NCI-H1092 (cell line): ENCODE measurements at places on chromosomes 2 and 18.

DNA sequence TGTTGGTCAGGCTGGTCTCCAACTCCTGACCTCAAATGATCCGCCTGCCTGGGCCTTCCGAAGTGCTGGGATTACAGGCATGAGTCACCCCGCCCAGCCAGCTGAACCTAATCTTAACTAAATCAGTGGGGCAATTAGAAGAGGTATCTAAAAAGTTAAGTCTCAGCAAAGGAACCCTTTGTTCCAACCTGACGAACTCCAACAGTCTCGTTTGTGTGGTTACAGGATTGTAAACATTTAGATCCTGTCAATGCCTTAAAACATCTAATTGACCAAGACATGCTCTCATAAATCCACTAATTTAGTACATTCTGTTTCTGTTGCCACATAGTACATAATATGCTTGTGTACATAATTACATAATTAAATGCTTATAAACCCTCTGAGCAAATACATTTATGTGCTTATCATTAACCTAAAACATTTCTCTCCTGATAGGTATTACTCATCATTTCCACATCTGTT lies 31.1 kb upstream of the STK39 start:
- no peak for DNase-seq

DNA sequence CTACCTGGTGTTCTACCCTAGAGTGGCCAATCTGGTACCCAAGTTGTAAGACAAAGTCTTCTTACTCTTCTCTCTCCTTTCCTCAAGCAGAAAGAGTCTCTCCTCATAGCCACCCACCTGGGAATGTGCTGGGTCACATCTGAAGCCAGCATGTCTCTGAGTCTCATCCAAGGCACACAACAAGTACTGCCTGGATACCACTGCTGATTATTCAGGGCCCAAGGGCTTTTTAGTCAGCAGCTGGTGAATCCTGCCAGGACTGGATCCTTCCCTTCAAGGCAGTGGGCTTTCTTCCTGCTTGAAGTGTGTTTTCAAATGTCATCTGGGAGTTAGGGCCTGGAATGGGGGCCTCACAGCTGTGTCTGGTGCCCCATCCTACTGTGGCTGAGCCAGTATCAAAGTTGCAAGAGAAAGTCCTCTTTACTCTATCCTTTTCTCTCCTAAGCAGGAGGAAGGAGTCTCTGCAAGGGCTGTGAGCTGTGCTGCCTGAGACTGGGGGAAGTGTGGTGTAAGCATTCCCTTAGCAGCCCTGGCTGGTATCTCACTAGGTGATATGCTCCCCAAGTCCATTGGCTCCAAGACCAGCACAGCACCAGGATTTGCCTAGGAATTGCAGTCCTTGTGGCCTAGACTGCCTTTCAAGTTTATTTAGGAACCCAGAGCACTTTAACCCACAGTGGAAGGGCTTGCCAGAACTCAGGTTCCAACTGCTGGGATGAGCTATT lies 27.2 kb downstream of the OXER1 start:
- DNase-seq: no peak

DNA sequence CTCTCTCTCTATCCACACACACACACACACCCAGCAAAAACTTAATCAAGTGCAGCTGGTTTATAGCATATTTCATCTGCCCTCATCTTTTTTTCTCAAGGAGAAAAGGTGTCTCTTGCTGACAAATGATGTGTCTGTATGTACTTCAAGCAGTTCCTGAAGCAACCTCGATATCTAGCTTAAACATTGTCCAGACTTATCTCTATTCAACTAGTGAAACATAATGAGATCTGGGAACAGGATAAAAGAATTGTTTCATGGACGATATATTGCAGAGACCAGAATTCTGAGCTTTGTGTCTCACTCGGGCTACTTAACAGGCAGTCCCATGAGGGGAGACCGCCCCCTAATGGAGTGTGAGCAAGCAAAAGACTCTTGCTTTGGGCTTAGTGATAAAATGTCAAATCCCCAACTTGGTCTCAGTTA lies 929.2 kb upstream of the SOX11 start:
- peak; percentile 44 for DNase-seq

DNA sequence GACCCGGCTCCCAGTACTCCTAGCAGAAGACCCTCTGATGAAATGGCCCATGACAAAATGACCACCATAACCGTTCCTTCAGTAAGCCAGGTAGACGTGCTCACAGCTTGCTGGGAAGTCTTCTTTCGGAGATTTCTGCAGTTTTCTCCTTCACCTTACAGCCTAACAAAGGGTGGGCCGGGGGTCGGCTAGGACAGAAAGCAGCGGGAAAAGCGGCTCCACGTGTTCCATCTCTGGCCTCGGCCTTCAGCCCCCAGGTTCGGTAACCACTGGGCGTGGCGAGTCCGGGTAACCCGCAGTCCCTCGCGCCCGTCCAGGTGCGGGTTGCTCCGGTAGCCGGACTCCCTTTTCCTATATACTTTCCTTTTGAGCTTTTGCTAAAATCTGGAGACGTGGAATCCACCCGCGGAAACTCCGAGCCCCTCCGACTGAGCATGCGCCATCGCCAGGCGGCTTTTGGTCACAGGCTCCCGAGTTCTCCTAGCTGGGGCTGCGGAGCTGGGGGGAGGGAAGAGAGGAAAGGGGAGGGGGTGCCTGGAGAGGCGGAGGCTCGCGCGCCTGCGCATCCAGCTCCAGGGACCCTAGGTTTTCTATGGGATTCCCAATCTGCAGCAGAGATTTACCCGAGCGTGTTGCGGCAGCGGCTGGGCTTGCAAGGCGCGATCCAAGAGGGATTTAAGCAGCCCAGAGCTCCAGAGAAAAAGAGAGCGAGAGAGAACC lies at the start of gene VSNL1:
TSS of gene VSNL1 (plus strand) at position 604 of the 720 bp plus-strand sequence. CDS start 51,379 bp downstream, outside the sequence.
- peak; percentile 57 for DNase-seq

DNA sequence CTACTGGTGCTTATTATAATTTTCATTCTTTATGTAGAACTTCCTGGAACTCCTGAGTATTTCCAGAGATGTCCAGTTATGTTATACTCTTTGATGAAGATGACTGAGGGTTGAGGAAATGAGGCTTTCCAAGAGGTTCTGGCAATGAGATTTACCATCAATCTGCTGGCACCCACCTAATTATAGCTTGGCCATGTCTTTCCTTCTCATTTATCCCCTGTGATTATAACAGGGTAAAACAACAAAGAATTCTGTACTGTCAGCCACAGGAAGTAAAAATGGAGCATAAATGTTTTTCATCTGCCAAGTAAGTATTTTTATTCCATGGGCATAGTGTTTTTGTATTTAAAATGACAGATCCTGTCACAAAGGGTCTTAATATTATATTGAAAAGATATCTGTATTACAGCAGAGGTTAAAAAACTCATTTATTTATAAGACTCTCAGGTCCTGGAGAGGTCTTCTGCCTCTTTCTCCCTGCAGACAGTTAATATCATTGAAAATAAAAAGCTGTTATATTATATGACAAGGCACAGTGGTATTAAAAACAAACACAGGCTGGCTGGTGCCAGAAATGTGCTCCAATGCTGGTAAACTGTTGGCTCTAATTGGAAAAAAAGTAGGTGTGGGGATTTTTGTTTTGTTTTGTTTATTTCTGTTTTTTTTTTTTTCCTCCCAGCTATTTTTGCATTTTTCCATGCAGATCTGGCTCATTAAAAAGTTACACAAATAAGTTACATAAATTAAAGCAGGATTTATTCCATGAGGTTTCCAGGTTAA lies 1764.1 kb upstream of the CELF4 start:
- DNase-seq: no peak

DNA sequence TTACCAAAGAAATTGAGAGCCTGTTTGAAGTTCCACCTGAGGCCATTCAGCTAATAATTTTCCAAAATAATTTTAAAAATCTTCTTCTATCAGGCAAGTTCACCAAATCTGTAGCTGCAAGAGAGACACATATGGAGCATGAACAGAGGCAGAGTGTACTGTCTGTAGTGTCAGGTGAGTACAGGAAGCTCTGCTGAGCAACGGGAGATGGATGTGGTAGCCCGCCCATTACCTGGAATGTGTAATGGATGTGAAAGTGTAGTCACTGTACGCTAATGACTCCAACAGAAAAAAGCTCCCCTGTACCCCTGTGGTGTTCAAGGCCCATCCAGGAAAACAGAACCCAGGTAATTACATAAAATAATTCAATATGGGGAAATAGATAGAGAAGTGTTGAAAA lies 311.5 kb downstream of the LRRTM4 start:
- DNase-seq: no peak

- DNase-seq: no peak
Measured at GRCh38 chr18:22056950-22057349, 112.4 kb upstream of the GATA6 start.

DNA sequence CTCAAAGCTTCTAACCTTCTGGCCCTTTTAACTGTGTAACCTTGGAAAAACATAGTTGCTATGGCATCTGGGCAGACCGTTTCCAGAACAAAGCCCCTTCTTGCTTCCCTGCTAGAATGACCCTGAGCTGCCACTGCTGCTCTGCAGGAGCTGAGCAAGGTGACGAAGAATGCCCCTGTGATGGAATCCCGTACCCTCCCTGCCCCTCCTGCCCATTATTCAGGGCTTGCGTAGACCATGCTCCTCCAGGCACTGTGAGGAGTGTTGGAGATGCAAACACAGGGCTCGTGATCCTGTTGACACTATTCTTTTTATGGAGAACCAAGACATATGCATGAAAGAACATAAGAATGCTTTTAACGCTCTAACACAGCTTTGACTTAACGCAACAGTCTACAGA lies 191.1 kb downstream of the CDH2 start:
- DNase-seq: no peak

GRCh38 chr2:71710367-71711132 lies 257.2 kb downstream of the DYSF start:
- DNase-seq: no peak

GRCh38 chr2:65576861-65577601 lies 144.6 kb upstream of the SPRED2 start:
- no peak for DNase-seq

- no peak for DNase-seq
Measured at GRCh38 chr18:45568017-45568416, 47.3 kb upstream of the SLC14A2 start.

- DNase-seq: peak; percentile 66
Measured at GRCh38 chr2:218979846-218980734, 4.9 kb downstream of the FEV start.
